NCI-H1930 (cell line): ENCODE measurements at places on chromosomes 3 and 15.

GRCh38 chr3:151015767-151016477 is 43.4 kb upstream of the CLRN1 start:
- DNase-seq = no peak

- DNase-seq = no peak
These were observed 138.7 kb upstream of the CBLB start for GRCh38 chr3:106007512-106007911.

- no peak for DNase-seq
These were observed 78.6 kb downstream of the CTNNB1 start for GRCh38 chr3:41277790-41278465.

DNA sequence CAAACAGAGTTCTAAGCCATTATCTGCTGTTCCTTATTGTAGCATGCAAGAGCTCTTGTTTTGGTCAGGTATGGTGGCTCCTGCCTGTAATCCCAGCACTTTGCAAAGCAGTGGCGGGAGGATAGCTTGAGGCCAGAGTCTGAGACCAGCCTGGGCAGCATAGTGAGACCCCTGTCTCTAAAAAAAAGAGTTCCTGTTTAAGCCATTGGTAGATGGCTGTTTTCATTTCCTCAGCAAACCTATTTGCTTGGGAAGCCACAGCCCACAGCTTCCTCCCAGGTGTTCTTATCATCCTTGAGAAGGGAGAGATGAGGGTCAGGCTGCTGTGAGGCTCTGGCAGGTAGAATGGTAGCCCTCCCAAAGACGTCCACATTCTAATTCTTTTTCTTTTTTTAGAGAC is 24.4 kb upstream of the FAM81A start:
- no peak for DNase-seq

DNA sequence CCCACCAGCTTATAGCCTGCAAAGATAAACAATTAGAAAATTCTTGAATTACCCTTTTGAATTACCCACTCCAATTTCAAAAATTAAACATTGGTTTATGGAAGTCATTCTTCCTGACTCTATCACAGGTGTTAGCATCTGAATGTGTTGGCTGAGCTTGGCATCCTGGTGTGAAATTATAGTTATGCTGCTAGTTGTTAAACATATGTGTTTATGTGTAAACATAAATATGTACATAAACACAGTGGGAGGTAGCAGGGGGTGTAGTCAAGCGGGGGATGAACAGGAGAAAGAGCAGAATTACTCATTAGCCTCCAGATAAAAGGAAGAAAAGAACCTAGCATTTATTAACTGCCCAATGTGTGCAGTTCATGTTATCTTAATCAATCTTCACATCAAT is 530.2 kb downstream of the MCTP2 start:
- DNase-seq = no peak
